ENCODE measurements at places on chromosomes 5 and 9.

- H3K4me3 ChIP-seq: no peak overlapping the region
- no peak for DNase-seq
- H3K36me3 ChIP-seq: no peaks in the 10 kb centered on the region
Measured at GRCh38 chr9:85502815-85503655, 238.7 kb downstream of the AGTPBP1 start.

DNA sequence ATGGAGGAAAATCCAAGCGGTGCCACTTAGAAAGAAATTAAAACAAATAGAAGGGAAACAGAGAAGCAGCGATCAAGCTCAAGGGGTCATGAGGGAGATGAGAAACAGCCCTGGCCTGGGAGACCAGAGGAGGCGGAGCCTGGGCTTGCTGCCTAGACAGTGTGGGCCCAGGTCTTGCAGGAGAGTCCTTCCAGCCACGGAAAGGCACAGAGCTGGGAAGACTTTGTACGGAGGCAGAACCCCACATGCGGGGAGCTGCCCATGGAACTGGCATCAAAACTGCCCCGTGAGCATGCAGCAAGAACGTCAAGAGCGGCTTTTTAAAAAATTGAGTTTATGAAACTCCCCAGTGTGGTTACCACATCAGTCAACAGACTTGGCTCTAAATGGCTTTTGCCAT, 119.4 kb downstream of the IRX1 start:
- H3K36me3 ChIP-seq: no peaks in the 10 kb centered on the region
- no peak overlapping the region for H3K4me3 ChIP-seq
- DNase-seq: no peak
- H3K4me1 ChIP-seq: no peaks in the 10 kb centered on the region
- H3K27me3 ChIP-seq: no peaks in the 10 kb centered on the region

DNA sequence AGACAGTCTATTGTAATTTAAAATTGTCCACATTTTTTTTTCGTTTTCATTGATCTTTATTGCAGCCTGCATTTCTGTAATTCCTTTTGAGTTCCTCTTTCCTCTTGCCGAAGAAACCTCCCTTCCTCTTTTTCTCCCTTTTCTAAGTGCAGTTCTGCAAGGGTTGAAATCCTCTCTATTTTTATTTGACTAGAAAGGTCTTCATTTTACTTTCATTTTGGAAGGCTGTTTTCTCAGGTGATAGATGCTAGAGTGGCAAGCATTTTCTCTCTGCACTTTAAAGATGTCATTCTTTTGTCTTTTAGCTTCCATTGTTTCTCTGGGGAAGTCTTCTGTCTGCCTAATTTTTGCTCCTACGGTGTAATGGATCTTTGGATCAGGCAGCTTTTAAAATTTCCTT, 248.5 kb downstream of the SMARCA2 start:
- DNase-seq: no peak
- H3K4me1 ChIP-seq: no peaks in the 10 kb centered on the region
- H3K27ac ChIP-seq: no peak overlapping the region
- H3K27me3 ChIP-seq: no peaks in the 10 kb centered on the region

DNA sequence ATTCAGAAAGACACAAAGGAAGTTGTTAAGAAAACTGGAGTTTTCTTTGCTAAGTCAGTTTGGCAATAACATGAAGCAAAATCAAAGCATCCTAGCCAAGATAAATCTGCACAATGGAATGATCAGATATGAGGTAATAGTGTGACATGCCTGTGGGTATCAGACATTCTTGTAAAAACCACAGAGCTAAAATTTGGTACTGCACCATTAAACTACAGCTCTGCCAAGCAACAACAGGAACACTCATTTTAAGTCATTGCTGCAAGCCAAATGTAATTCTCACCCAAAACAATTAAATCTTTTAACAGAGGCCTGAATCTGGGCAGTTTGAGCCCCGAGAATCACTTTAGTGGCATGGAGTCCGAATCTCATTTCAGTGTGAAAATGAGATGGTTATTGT, 96.6 kb downstream of the VCAN start:
- no peak overlapping the region for H3K4me3 ChIP-seq
- no peak overlapping the region for H3K27ac ChIP-seq
- peaks cover 4% of the 10 kb centered on the region for H3K27me3 ChIP-seq
- H3K36me3 ChIP-seq: no peaks in the 10 kb centered on the region
- DNase-seq: no peak

- H3K27ac ChIP-seq: no peak overlapping the region
- no peak overlapping the region for H3K4me3 ChIP-seq
- H3K27me3 ChIP-seq: no peaks in the 10 kb centered on the region
- no peaks in the 10 kb centered on the region for H3K36me3 ChIP-seq
Measured at GRCh38 chr9:75644649-75645048, 245.8 kb upstream of the PCSK5 start.

DNA sequence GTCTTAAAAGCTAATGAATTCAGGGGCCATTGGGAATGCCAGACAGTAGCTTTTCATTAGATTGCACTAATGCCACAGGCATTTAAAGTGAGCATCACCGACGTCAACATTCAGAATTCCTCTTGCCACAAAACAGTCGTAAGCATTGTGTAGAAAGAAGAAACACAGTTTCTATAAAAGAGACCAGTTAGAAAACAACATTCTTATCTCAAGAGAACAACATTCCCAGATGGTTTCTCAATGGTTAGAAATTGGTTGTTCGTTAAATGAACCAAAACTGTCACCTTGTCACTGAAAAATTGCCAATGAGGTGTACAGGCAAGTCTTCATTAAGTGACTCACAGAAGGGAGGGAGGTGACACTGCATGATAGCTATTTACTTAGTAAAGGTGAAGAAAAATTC, 401.6 kb upstream of the PRR16 start:
- no peaks in the 10 kb centered on the region for H3K27me3 ChIP-seq
- no peak overlapping the region for H3K27ac ChIP-seq
- no peaks in the 10 kb centered on the region for H3K36me3 ChIP-seq
- DNase-seq: no peak
- H3K4me3 ChIP-seq: no peak overlapping the region

GRCh38 chr9:134737842-134738580, 96.4 kb downstream of the COL5A1 start:
- no peak overlapping the region for H3K27ac ChIP-seq
- H3K27me3 ChIP-seq: no peaks in the 10 kb centered on the region
- no peak overlapping the region for H3K4me3 ChIP-seq

DNA sequence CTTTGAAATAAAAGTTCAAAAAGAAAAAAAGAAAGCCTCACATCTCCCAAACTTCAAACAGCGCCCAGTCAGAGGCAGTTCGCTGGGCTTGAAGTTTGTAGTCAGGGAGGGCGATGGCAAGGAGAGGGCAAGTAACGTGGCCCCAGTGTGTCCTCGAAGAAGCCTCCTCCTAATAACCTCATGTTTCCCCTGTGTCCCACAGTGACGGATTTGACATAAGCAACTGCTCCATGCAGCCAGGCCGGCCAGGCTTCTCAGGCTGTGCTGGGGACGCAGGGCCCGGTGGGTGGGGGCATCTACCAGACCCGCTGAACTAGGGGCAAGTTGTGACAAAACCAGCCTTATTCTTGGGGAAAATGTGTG, 172.2 kb downstream of the ERCC6L2 start:
- no peak overlapping the region for H3K27ac ChIP-seq
- H3K27me3 ChIP-seq: no peaks in the 10 kb centered on the region
- H3K36me3 ChIP-seq: no peaks in the 10 kb centered on the region

DNA sequence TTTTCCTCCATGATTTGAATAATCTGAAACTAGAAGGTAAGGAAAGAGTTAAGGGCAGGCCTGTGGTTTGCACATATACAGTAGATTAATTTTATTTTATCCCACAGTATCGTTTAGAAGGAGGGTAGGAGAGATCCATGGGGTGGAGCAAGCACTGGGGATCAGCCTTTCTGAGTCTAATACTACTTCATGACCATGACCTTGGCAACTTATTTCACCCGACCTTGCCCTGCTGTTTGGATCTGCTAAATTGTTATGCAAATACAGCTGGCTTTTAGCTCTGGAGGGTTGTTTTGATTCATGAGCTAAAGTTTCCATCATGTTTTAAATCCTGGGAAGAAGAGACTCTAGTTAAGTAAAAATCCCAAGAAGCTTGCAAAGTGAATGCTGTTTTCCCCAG, 864 bp upstream of the GRIN3A start:
- no peaks in the 10 kb centered on the region for H3K27me3 ChIP-seq
- no peak for DNase-seq
- H3K4me1 ChIP-seq: no peaks in the 10 kb centered on the region
- H3K27ac ChIP-seq: no peak overlapping the region
- no peak overlapping the region for H3K4me3 ChIP-seq

GRCh38 chr9:113588242-113588810, 124.8 kb downstream of the RGS3 start:
- no peak overlapping the region for H3K4me3 ChIP-seq
- H3K27me3 ChIP-seq: no peaks in the 10 kb centered on the region
- H3K4me1 ChIP-seq: peaks cover under 1% of the 10 kb centered on the region
- no peak for DNase-seq
- no peaks in the 10 kb centered on the region for H3K36me3 ChIP-seq

- no peaks in the 10 kb centered on the region for H3K27me3 ChIP-seq
- H3K4me1 ChIP-seq: no peaks in the 10 kb centered on the region
- no peak overlapping the region for H3K27ac ChIP-seq
- H3K36me3 ChIP-seq: no peaks in the 10 kb centered on the region
- no peak overlapping the region for H3K4me3 ChIP-seq
Measured at GRCh38 chr5:174514983-174515394, 209.4 kb upstream of the MSX2 start.

DNA sequence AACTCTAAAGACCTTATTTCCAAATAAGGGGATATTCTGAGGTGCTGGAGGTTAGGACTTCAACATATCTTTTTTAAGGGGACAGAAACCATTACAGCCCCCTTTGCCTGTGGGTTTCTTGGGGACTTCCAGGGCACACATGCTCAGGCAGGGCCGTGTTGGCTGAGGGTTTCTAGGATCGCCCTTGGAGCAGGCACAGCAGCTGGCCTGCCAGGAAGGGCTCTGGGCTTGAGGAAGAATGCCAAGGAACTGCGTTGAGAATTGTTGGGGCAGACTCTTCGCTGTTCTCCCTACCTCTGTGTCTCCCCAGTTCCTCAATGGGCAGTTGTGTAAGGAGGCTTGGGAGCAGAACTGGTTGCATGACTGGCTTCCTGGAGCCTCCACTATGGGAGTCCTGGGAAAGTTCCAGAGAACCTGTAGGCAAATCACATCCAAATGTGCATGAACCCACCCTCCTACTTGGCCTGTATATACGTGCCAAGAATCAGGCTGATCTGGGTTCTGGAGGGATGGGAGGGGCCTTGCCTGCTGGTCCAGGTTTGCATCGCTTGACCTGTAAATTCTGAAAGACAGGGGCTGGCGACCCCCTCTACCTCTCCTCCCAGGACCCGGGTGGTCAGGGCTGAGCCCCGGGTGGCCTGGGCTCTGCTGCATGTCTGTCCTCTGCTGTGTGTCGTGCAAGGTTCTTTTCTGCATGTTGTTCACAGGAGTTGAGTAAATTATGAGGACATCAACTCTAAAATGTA, 65.5 kb downstream of the HSPA4 start:
- no peak for DNase-seq
- no peaks in the 10 kb centered on the region for H3K27me3 ChIP-seq
- H3K4me3 ChIP-seq: no peak overlapping the region
- no peak overlapping the region for H3K27ac ChIP-seq
- no peaks in the 10 kb centered on the region for H3K36me3 ChIP-seq

- H3K4me1 ChIP-seq: no peaks in the 10 kb centered on the region
- no peak overlapping the region for H3K27ac ChIP-seq
- no peak for DNase-seq
- no peaks in the 10 kb centered on the region for H3K36me3 ChIP-seq
Measured at GRCh38 chr9:97474372-97474925, 27.0 kb upstream of the TMOD1 start.

DNA sequence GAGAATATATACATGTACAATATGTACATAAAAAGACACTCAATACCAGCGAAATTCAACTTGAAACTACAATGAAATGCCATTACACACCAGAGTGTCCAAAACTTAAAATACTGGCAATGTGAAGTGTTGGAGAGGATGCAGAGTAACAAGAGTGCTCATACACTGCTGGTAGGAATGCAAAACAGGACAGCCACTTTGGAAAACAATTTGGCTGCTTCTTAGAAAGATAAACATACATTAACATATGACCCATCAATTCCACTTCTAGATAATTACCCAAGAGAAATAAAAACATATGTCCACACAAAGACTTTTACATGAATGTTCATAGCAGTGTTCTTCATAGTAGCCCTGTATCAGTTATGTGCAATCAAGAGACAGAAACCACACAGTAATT, 39.4 kb upstream of the BARX1 start:
- H3K4me3 ChIP-seq: no peak overlapping the region
- no peak for DNase-seq
- no peak overlapping the region for H3K27ac ChIP-seq
- no peaks in the 10 kb centered on the region for H3K36me3 ChIP-seq
- H3K27me3 ChIP-seq: no peaks in the 10 kb centered on the region

GRCh38 chr5:176639981-176640380, 7.3 kb upstream of the TSPAN17 start:
- H3K36me3 ChIP-seq: no peaks in the 10 kb centered on the region
- no peaks in the 10 kb centered on the region for H3K4me1 ChIP-seq
- no peak overlapping the region for H3K4me3 ChIP-seq
- no peak overlapping the region for H3K27ac ChIP-seq
- H3K27me3 ChIP-seq: no peaks in the 10 kb centered on the region
- no peak for DNase-seq

DNA sequence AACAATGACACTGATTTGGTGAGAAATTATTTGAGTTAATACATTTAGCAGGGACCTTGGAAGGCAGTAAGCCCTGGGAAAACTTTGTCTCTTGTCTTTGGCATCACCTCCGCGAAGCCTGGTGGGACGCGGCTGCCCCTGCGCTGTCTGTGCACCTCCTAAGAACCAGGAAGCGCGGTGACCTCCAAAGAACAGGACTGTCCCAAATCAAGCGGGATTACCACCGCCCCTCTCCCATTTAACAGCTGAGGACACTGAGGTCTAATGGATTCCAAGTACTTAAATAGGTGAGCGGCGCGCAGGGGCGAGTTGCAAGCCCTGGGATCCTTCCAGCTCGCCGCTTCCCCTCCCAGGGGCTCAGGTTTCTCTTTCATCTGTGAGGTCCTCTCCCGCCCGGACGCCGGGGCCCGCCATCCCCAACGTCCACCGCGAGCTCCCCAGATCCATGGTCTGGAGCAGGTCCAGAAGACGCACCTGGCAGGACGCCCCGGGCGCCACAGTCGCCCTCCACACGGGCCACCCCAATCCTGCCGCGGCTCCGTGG, 432 bp downstream of the STARD4 start:
- H3K36me3 ChIP-seq: no peaks in the 10 kb centered on the region
- H3K4me3 ChIP-seq: peak overlapping the region; percentile 78
- H3K27ac ChIP-seq: peak overlapping the region; percentile 82

- no peaks in the 10 kb centered on the region for H3K4me1 ChIP-seq
- H3K27me3 ChIP-seq: peaks cover 4% of the 10 kb centered on the region
- DNase-seq: no peak
- no peak overlapping the region for H3K4me3 ChIP-seq
- H3K27ac ChIP-seq: no peak overlapping the region
- H3K36me3 ChIP-seq: no peaks in the 10 kb centered on the region
Measured at GRCh38 chr5:52694648-52695047, 93.1 kb upstream of the ITGA1 start.

GRCh38 chr9:128136816-128137793, 9.6 kb upstream of the PTGES2 start:
- H3K4me3 ChIP-seq: no peak overlapping the region
- no peaks in the 10 kb centered on the region for H3K36me3 ChIP-seq
- DNase-seq: no peak
- H3K27me3 ChIP-seq: no peaks in the 10 kb centered on the region
- no peak overlapping the region for H3K27ac ChIP-seq
